ENCODE measurements at places on chromosomes 5 and 9.

- no peak for DNase-seq
Observed at GRCh38 chr5:485113-485945, 38.9 kb downstream of the SLC9A3 start.

- no peak for DNase-seq
Observed at GRCh38 chr5:54545796-54546195, 28.2 kb downstream of the SNX18 start.

DNA sequence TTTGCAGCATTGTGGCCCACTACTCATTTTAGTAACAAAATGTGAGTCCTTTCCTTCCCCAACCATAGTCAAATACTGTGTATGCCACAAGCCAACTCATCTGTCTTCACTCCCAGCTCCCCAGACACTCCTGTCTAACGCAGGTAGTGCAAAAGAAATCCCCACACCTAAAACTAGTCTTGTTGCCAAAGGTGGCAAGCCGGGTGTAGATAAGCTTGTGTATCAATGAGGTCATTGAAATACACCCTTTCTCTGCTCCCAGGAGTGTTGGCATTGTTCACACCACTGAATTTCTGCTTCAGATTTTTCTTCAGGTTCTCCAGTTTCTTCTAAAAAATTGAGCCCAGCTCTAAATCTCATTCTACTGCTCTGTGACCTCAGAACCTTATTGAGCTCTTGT lies 19.7 kb upstream of the RGS7BP start:
- no peak for DNase-seq

DNA sequence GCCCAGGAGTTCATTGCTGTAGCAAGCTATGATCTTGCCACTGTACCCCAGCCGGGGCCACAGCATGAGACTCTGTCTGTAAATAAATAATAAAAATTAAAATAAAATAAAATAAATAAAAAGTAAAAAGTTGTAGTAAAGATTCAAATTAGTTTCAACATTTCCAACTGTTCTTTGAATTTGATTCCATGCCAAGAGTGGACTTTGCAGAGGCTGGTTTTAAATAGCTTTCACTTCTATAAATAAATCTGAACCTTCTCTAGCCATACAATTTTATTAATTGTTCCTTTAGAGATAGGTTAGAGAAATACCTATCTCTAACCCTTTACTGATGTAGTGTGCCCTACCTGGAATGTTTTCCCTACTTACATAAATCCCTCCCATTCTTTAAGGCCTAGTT lies 129.7 kb upstream of the SLIT3 start:
- no peak for DNase-seq

DNA sequence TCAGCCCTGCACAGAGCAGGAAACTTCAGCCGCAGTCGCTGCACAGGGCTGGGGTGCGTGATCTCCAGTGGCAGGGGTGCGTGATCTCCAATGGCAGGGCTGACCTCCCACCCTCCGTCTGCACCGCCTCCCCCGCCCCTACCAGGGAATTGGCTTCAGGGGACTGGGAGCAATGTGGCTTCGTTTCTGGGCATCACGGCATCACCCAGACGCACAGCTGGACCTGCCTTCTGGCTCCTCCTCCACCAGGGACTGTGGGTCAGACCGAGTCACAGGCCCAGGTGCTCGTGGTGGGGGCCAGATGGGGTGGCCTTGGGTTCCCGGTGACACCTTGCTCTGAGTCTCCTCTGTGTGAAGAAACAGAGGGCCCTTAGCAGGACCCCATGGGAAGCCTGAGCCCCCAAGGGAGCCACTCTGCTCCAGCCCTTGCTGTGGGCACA lies 51.1 kb downstream of the AHRR start:
- no peak for DNase-seq

DNA sequence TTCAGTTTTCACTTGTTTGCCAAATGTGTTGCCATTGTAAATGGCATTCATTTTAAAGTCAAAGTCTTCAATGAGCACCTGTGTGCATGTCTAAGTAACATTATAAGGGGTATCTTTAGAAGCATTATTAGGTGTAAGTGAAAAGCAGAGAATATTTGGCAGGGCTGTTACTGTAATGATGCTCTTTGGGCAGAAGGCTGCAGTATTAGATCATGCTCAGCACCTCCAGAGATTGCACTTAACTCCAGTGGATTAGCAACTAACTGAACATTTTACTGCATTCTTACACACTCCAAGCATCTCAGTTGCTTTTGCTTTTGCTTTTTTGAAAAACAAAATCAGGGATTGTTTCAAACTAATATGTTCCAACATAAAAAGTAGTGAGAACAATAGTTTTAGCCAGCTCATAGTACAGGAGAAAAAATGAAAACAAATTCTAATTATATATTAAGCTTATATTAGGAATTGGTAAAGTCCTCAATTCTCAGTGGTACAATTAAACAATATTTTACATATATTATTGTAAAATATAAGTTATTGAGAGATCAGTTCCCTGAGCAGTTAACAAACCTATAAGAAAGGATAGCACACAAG lies 1740.9 kb upstream of the CDH9 start:
- DNase-seq = no peak

- DNase-seq = no peak
Observed at GRCh38 chr5:56415356-56415765, 182.2 kb upstream of the ANKRD55 start.

GRCh38 chr9:83199240-83199639 lies 136.3 kb upstream of the RASEF start:
- DNase-seq = peak; percentile 3
